ENCODE measurements at places on chromosomes 4 and X.

GRCh38 chr4:40439519-40439918 lies 104.4 kb downstream of the CHRNA9 start:
- no peak for DNase-seq

DNA sequence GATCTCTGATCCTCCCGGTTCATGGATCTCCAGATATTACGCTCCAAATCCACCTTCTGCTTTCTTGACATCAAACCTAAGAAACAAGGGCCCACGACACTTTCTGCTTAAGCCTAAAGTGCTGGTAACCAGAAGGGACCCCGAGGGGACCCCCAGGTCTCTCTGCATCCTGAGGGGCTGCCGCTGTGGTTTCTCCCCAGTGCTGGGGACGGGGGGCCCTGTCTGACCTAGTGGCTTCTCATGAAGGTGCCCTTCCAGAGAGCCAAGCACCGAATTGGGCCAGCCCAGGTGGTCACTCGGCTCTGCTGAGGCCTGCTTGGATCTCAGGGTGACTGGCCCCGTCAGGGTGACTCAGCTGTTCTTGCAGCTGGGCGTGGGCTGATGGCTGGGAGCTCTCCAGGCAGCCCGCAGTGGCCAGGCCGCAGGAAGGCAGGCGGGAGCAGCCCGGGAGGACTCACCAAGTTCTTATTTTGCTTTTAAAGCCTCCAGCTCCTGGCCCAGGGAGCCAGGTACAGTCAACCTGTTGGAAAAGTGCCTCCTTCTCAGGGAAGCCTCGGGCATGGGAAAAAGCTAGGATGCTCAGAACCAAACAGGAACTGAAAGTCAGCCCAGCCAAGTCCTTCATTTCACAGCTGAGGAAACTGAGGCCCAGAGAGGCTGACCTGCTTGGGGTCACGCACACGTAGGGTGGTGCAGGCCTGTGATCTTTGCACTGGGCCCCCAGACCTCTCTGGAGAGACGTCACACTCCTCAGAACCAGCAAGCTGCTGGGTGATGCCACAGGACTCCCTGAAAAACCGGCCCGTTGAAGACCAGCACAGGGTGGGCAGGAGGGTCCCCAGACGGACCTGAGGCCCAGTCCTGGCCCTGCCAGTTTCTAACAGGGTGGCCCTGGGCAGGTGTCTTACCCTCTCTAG lies 16.7 kb downstream of the BLOC1S4 start:
- no peak for DNase-seq

- no peak for DNase-seq
These were observed 57.4 kb downstream of the CCSER1 start for GRCh38 chr4:90184560-90184959.

DNA sequence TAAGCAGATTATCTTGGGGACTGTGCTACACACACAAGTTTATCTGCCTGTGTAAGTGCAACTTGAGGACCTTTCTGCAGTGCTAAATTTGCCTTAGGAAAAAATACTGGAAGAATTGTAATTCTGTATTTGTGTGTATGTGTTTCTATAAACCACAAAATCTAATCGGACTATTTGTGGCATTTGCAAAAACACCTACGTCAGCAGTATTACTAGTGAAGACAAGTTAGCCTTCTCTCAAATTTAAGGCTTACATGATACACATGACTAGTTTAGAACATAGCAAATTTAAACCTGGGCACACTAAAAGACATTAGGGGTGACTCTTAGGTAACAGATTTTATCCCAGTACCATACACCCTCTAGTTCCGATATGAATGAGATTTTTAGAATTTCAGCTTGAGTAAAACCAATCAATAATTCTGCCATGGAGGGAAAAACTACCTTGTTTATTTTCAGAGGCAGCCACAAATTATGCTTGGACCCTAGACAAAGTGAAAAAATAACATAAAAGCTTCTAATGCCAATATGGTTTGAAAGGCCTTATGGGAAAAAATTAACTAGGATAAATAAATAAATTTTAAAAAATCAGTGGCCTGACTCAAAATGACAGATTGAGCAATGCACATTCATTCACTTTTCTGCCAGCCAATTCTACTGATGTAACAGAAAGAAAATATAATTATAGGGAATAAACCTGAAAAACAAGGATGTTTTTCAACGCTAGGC lies 176.4 kb downstream of the SNCA start:
- DNase-seq, result no peak

DNA sequence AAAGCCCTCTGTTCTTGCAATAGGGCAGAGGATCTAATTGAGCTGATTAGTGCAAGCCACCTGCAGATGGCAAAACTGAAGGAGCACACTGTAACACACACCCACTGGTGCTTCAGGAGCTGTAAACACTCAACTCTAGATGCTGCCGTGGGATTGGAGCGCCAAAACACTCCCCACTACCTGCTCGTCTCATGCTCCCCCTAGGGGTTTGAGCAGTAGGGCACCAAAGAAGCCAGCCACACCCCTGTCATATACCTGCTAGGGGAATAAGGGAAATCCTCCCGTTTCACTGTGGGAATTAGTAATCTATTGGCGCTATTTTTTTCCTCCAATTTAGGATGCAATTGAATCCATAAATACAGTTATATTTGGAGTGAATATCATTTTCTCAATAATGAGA lies 360.2 kb downstream of the GLUD2 start:
- no peak for DNase-seq

DNA sequence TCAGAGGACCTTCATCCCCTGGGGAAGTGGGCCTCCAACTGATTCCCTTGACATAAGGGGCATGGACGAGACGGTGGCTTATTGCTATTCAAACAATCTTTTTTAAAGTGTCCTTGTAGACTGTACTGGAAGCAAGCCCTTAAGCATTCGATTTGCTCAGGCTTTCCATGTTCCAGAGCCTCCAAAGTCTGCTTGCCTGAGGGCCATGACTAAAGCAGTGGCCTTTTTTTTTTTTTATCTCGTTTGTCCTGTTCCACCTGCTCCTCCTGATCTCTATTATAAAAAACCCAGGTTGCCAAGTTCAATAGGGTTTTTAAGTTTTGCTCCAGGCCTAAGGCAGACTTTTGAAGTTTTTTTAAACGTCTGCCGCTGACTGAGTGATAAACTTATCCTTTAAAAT lies 103.7 kb upstream of the AADAT start:
- DNase-seq, result no peak

GRCh38 chr4:150164956-150165629 lies 86.8 kb downstream of the DCLK2 start:
- no peak for DNase-seq

- no peak for DNase-seq
These were observed 73.7 kb upstream of the STIM2 start for GRCh38 chr4:26786916-26787315.

DNA sequence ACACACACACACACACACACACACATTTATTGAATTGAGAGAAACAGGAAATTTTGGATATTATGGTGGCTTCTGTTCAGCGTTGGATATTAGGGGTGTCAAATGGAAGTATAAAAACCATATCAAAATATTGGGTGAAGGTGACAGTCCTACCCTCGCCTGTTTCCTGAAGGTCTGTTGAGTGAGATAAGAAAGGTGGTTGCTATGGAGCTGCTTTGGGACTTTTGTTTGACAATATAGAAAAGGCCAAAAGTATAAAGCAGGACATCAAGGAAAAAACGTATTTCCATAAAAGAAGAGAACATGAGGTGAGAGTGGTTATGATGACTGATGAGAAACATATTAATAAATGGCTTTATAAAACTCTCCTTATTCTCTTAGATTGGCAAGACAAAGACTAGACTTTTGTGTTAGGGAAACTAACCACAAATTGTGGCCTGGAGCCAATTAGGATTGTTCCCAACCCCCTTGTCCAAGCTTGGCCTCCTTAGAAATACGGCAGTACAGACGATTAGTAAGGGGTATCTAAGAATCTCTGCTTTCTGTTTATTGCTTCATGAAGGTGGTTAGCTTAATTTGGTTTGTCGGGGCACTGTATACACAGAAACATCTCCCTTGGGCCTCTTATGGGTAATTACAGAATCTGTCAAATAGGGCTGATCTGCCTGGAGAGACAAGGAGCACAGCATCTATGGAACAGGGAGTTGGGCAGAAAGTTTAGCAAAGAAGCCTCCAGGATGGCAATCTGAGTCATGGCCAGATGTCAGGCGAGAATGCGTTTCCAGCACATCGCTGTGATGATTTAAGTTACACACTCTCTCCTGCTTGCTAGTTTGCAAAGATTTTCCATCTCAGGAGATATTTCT lies 198.0 kb downstream of the CBR4 start:
- DNase-seq, result no peak

DNA sequence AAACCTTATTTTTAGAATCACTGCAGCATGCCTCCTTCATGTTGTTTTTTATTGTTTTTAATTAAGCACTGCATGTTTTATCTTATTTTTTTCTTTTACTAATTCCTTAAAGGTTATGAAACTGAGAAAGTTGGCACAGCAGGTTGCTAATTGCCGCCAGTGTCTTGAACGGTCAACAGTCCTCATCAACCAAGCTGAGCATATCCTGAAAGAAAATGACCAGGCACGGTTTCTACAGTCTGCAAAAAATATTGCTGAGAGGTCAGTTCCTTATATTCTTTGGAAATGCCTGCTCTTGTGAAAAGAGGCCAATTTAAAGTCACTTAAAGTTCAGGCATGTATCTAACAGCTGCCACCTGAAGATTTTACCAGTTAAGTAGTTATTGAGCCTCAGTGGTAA lies 76.8 kb downstream of the TEX13B start:
- DNase-seq, result no peak

GRCh38 chrX:79084923-79085322 lies 59.6 kb upstream of the GPR174 start:
- DNase-seq, result no peak

DNA sequence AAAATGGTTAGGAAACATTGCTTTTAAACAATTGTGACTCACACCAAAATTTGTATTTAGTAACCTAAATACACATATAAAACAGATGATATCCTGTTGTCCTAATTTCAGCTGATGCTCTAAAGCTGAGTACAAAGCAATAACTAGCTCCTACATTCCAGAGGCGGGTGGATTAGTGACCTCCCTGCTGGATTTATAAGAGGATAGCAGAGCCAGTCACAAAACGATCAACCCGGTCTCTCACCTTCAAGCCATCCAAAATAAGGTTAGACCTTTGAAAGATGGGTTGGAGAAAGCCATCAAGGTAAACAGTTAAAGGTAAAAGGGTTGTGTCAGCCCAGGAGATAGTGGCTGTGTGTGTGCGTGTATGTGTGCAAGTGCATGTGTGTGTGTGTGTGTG lies 43.2 kb upstream of the SFRP2 start:
- no peak for DNase-seq

DNA sequence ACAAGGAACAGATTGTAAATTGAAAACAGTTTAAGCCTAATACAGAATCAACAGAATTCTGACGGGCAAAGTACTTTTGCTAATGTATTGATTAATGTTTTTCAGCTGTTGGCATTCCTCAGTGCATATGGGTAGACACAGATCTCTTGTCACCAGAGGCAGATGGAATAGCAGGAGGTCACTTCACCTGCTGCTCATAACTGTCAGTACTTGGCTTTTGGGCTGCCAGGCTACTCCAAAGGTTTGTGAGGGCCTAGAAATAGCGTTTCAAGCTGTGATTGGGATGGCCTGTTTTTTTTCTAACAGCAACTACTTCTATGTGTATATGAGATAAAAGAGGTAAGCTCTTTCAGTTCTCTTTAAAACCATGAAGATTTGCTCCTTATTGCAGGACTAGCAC lies 307.5 kb upstream of the ANXA10 start:
- DNase-seq, result no peak

DNA sequence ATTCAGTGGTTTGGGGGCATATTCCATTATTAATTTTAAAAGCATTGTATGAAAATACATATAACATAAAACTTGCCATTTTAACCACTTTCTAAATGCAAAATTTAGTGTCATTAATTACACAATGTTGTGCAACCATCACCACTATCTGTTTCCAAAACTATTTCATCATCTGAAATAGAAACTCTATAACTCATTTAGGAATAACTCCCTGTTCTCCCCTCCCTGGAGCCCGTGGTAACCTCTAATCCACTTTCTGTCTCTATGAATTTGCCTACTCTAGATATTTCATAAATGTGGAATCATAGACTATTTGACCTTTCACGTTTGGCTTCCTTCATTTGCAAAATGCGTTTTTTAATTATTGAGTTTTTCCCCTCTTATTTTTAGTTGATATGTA lies 101.4 kb upstream of the GPC4 start:
- DNase-seq, result no peak

DNA sequence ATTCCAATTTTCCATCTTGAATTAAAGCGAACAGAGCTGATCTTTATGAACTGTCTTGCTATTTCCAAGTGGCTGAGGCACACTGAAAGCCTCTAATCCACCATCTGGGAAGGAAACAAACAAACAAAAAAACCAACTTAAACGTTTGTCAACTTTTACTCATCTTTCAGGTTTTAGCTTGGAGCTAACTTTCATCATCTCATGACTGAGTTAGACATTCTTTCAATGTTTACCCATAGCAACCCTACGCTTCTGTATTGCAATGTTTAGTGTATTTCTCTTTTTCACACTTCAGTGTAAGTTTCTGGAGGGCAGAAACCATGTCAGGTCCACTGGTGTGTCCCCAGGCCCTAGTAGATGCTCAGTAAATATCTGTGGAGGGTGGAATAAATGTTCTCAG lies 343.8 kb downstream of the GBA3 start:
- no peak for DNase-seq

DNA sequence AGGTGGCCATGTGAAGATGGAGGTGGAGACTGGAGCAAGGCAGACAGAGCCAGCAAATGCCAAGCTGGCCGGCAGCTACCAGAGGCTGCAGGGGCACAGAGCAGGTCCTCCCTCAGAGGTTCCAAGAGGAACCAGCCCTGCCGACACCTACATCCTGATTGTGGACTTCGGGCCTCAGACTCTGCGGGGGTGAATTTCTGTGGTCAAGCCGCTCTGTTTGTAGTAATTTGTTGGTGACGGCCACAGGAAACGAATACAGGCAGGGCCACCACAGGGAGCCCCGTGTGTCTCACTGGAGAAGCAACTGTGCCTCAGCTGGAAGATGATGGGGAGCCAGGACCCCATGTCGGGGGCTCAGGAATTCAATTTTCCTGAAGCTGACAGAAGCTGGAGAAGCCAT lies 28.3 kb downstream of the ZFYVE28 start:
- DNase-seq, result no peak

DNA sequence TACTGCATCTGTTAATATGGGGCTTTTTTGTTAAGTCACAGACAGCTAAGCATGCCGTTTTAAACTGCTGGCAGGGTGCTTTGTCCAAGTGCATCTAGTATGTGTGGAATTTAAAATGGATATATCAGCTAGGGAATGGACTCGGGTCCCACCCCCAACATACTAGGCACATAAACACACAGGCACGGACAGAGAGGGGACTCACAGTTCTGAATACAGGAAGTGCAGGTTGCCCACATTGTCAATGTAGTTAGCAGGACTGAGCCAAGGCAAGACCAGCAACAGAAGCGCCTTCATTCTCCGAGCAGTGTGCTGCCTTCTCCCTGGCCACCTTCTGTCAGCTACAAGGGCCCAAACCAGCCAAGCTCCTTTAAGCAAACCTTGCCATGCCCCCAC lies 33.6 kb downstream of the LNX1 start:
- no peak for DNase-seq

GRCh38 chr4:59643682-59644081 lies 1556.4 kb upstream of the ADGRL3 start:
- no peak for DNase-seq
